Left hindlimb (tissue), 1 donor: ENCODE measurements at places on chromosomes 11 and 22.

DNA sequence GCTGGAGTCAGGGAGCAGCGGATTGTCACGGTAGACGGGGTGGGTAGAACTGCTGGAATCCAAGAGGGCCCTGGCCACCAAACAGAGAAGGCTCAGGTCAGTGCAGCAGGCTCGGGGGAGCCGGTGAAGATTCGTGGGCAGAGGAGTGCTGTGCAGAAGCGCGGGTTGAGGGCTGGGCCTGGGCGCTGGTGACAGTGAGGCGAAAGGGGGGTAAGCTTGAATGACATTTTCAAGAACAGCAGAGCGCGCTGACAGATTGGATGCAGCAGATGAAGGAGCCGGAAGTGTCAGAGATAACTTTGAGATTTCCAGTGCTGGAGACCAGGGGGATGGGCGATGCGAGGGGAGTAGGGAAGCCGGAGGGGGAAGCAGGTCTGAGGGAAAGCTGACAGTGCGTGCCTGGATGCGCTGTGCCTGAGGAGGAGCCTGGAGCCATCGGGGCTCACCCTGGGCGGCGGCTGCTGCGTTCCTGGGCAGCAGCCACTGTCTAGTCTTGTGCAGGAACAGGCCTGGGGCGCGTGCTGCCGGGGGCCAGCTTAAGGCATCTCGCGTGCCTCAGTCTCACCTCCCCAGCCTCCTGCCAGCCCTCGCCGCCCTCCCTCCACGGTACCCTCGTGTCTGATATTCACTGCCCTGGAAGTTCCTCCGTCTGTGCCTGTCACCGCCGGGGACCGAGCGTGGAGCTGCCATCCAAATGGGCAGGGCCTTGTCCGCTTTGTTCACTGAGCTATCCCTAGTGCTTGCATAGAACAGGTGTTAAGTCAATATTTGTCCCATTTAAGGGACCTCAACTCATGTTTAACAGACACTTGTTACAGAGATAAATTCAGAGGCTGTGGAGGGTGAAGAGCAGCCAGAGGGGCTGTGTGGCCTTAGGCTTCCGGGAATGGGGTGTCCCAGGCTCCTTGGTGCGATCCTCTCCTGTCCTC is 5.2 kb downstream of the GRIK4 start:
- no peak for DNase-seq

DNA sequence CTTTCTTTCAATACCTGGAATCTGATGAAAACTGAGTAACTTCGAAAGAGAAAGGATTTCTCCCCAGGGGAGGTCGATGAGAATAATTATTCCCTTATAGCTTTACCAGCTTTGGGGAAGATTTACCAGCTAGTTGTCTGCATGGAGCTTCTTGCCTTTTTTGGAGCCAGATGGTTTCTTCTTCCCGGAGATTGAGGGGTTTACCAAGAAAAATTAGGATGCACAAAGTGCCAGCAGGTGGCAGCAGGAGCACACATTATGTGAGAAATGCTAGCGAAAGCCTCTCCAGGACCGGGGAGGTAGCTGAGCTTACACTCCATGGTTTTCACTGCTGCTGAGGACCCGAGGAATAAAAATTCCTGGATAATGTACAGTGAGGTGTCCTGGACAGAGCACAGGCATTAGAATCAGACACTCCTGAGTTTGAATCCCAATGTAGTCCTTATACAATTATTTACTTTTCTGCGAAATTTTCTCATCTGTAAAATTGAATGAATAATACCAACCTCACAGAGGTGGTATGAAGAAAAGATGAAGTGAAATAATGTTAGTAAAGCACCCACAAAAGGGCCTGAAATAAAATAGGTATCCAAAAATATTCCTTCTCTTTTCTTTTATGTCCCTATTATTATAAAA is 46.0 kb upstream of the PARVA start:
- peak; percentile 83 for DNase-seq

DNA sequence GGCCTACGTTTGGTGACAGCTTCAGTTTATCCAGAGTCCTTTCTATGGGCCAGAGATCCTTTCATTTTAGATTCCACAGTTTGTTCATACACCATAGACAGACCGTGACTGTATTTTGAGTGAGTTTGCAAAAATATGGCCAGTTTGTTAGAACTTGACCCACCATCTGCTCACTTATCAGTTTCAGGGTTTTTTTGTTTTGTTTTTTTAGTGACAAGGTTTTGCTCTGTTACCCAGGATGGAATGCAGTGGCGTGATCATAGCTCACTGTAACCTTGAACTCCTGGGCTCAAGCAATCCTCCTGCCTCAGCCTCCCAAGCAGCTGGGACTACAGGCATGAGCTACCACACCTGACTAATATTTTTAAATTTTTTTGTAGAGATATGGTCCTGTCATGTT is 9.1 kb upstream of the CKAP5 start:
- no peak for DNase-seq

GRCh38 chr11:132088551-132088950 is 718.1 kb downstream of the NTM start:
- DNase-seq = no peak

GRCh38 chr11:125072961-125073590 is 10.0 kb downstream of the SLC37A2 start:
- DNase-seq = no peak

DNA sequence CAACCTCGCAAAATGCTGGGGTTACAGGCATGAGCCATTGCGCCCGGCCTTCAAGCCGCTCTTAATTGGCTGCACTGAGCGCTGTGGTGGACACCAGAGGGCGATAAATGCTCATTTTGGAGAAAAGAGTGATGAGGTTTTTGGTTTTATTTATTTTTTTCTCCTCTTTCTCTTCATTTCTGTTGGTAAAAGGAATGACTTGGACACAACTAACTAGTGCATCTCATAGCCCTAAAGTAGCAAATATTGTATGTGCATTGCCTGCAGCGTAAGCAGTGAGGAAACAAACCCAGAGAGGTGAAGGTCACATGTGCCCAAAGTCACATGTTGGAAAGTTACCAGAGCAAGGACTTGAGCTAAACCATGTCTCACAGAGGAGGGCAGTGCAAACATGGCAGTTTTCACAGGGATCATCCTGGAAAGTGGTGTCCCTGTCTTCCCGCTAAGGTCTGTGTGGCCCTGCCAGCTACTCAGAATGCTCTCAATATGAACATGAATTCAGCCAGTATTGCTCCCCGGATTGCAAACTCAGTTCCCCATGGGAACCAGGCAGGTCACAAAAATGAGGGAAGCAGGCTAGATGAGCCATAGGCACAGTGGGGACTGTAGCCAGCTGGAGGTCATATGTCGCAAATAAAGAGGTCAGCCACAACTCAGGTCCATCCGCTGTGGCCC is 8.6 kb upstream of the CD82 start:
- DNase-seq = peak; percentile 62

DNA sequence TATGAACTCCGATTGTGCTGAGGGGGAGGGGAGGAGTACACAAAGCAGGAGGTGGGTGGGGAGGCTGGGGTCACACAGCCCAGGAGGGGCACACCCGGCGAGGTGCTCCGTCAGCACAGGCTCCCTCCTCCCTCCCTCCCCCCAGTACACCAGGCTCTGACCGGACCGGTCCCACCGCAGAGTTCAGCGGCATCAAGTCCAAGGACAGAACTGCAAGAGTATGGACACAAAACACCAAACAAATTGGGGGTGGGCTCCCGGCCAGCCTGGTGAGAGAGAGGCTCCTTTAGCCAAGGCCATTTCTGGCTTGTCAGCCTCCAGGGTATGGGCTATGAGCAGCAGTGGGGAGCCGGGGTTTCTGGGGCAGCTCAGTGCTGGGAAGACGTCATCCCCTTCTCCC is 68.3 kb downstream of the ST3GAL4 start:
- no peak for DNase-seq

GRCh38 chr22:27247701-27248434 is 553.7 kb downstream of the MN1 start:
- DNase-seq = no peak

DNA sequence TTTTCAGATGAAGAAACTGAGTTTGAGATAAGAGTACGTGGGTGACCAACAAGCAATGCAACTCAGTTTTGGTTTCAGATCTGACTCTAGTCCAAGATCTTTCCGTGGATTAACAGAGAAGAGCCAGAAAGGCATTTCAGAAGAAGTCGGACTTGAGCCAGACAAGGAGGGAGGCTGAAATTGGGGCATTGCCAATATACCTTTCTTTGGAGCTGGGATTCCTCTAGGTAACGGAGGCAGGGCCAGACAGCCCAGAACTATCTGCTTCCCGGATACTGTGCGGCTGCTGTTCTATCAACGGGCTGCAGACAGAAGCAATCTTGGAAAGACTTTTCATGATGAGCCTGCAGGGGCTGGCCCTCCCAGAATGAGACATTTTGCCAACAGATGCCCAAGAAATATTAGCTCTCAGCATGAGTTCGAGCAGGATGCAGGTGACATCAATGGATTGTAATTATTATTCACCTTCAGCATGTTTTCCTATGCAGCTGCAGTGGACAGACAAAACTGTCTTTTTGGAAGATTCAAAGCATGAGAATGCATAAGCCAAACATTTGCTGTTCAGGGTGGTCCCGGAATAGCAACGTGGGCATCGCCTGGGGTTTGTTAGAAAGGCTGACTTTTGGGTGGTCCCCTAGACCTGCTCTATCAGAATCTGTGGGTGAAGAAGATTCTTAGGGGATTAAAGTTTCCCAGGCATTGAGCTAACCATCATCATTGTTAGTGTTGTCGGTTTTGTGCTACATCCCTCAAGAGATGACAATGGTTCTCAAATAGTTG is 95.7 kb downstream of the SCN3B start:
- DNase-seq = no peak

GRCh38 chr22:45602824-45603595 is 68.6 kb upstream of the ATXN10 start:
- DNase-seq = no peak

DNA sequence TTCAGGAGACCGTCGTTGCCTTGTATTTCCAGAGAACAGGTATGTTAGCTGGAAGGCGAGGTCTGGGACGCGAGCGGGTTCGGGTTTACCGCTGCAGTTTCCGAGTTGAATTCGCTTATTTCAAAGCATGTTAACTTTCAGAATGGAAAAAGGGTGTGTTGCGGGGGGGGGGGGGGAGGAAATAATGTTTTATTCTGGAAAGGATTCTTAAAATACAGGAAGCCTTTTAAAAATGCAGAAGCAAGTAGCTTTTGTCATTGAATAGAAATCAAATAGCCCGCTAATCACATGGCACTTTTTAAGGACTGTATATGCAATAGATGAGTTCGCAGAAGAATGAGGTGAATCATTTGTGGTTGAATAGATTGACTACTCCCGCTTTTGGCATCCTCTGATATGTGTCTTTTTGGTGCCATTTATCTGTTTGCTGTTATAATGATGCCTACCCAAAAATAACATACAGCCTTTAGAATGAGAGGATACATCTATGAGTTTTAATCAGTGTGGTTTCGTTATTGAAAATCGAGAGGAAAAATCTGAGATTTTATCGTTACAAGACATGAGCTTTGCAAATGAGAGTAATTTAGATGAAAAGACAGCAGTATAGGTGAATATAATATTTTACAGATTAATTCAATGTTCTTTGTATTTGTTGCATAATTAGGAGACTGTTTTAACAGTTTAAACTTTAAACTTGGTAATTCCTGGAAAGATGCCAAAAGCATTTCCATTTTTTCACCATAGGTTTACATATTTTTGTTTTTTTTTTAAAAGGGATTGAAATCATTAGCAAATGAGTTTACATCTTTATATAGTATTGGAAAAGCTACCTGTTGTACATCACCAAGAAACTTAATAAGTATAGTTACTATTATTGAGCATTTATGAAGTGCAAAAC is 1.7 kb downstream of the PDE3B start:
- DNase-seq = no peak
